AG09319 (cell line): ENCODE measurements at places on chromosomes 6 and 20.

DNA sequence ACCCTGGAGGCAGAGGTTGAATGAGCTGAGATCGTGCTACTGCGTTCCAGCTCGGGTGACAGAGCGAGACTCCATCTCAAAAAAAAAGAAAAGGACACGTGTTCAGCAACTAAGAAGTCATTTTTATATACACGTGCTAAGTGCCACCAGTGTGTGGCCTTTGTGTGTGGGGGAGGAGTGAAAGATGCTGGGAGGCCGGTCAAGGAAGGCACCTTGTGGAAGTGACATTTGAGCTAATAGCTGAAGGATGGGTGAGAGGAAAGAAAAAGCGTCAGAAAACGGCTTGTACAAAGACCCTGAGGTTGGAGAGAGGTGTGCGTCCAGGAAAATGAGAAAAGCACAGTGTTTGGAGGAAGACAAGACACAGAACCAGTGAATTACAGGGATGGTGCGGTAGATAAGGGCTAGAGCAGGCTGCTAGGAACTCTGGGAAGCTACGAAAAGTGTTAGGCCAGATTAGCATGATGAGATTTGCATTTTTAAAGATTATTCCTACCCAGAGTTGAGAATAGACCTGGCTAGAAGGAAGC lies 11.6 kb downstream of the RREB1 start:
- no peak for DNase-seq

GRCh38 chr6:35894776-35895175 lies 26.1 kb downstream of the SRPK1 start:
- DNase-seq, result no peak

DNA sequence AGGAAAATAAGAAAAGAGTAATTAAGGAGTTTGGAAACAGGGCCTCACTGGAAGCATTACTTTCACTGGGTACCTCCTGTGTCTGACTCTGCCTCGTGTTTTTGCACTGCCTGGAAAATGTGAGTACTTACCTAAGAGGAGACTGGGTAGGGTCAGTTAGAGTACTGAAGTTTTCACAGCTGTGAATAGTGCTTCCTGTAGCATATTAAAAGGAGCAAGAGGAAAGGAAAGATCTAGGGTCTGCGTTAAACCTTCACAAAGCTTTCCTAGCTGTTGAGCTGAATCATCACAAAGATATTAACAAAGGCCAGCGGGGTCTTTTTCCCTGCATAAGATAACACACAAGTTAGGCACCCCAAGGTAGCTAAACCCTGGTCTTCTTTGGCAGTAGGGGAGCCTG lies 82.3 kb downstream of the MLIP start:
- no peak for DNase-seq

GRCh38 chr6:35601331-35602132 lies 87.2 kb downstream of the FKBP5 start:
- peak; percentile 61 for DNase-seq

DNA sequence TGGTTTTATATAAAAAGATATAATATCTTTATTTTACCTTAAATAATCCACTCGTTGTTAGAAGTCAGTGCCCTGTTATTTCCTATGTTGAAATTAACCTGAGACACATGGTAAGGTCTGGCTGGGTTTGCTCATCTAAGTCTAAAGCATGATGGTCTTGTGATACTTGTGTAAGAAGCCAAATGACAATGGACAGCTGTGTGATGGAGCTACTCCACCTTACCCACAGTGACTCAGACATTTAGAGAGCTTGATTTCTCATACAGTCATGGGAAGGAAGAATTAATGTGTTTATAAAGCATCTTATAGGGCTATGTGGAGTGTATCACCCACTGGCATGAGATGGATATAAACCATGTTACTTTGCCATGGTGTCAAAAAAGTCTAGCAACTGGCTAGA lies 11.7 kb downstream of the CTCFL start:
- DNase-seq, result no peak
